ENCODE measurements at places on chromosomes 1 and 21. TPM values are rescaled to one million over a fixed set of nuclear protein-coding genes. Genes with fewer than 3 reads are reported as not detected.

GRCh38 chr1:38352869-38353268 is 306.3 kb upstream of the POU3F1 start:
- DNase-seq = no peak
- no peak overlapping the region for H3K4me3 ChIP-seq
- H3K36me3 ChIP-seq = no peaks in the 10 kb centered on the region

The EYA3 gene
- 13.8 TPM for total RNA-seq

The C4BPA gene
- total RNA-seq = 0.12 TPM

DNA sequence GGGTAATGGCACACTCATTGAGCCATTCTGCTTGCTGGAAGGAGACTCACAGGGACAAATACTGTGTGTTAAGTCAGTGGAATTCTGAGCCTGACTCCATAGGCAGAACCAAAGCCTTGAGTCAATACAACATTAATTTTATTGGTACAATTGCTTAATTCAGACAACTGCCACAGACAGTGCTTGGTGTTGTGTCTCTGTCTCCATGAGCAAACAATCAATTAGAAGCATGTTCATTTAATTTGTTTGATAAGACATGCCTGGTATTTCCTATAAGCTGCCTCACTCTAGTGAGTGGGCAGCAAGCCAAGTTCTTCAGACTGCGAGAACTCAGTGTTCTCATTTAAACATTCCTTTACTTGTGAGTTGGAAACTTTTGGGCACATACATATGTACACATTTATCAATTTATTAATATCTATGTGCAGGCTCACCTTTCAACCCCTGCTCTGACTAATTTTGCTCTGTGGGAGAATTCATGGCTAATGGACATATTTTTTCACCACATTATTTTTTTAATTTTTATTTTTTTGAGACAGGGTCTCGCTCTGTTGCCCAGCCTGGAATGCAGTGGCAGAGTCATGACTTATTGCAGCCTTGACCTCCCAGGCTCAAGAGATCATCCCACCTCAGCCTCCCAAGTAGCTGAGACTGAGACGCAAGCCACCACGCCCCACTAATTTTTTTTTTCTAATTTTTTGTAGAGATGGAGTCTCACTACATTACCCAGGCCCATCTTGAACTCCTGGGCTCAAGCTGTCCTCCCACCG is 4.5 kb upstream of the SRSF10 start:
- no peak overlapping the region for H3K4me3 ChIP-seq
- DNase-seq = no peak
- peaks cover 14% of the 10 kb centered on the region for H3K4me1 ChIP-seq
- H3K27me3 ChIP-seq = no peaks in the 10 kb centered on the region
- H3K27ac ChIP-seq = no peak overlapping the region
- H3K36me3 ChIP-seq = peaks cover 3% of the 10 kb centered on the region

All from T-helper 17 cell (primary cell).